Urothelium cell line (cell line): ENCODE measurements at places on chromosomes 5 and 9.

- DNase-seq = no peak
Measured at GRCh38 chr9:109894473-109894872, 114.5 kb downstream of the PALM2AKAP2 start.

GRCh38 chr5:81212211-81212751 is 20.8 kb upstream of the CKMT2 start:
- no peak for DNase-seq

- no peak for DNase-seq
Measured at GRCh38 chr5:31433229-31433628, 98.7 kb downstream of the DROSHA start.

DNA sequence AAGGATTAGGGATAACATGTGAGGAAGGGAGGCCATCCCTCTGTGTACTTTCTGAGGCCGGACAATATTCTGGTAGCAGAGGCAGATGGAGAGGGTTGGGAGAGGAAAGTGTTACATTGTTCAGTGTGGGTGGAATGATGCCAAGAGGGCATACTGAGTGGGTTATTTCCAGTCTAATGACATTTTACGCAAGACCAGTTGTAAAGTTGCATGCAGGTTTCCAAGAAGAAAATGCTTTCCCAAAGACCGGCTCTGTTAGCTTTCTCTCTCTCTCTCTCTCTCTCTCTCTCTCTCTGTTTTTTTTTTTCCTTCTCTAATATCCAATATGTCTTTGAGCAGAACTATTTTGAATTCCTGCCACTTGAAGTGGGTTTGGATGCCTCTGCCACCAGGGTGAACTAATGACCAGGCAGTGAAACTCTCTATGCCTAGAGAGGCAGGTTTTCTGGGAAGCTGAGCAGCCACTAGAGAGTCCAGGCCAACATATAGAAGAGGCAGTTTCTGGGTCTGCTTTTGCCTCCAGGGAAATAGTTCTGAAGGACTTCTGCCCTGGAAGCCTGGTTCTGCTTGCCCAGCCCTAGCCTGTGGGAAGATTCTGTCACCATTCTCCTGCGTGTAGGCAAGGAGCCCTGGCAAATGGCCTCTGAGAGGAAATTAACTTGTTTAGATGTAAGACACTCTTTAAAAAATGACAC is 24.4 kb upstream of the ZNF366 start:
- no peak for DNase-seq

DNA sequence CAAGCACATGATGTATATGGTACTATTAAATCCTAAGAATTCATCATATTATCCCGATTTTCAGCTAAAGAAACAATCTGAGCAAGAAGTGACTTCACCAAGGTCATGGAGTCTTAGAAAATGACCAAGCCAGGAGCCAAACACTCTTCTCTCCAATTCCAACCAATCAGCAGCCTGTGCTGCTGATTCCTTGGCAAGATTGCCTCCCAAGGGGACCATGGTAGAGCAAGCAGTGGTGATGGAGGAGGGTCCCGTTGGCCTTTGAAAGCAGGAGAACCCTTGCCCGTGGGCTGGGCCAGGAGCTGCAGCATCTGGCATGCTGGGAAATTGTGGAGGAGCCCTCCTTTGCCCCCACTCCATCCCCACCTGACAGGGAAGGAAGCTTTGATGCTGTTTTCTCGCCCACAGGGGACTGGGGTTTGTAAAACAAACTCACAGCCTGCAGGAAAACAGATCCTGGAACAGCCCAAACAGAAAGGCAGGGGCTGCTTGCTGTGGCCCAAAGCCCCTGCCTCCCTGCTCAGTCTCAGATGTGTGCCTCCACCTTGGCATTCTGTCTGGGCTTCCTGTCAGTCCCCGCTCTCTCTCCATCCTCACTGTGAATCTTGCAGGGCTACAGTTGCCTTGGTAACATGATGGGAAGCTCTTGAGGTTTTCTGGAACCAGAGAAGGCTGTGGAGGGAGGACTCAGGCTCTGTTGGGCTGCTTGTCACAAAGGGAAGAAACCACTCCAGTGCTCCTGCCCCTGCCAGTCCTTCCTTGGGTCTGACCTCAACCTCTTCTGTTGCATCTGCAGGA is 70.8 kb upstream of the HSPA9 start:
- no peak for DNase-seq

DNA sequence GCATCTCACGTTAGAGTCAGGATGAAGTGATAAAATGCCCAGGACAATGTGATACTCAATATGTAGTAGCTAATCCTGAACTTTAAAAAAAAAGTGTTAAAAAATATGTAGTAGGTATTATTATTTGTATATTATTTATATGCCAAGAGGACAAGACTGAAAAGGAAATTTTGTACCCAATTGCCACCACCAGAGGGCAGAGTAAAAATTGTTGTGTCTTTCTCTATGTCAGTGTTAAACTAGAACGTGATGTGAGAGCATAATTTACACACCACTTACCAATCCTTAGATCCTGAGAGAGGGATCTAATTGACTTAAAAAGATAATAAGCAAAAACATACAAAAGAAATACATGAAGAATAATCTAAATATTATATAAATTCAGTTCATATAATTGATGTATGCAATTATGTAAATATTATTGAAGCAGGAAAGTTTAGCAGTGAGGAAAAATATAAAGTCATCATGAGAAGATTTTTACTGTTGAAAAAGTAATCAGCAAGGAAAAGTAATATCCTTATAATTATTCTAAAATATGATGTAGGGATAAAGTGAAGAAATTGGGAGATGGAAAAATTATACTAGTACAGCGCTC is 288.9 kb downstream of the RAB3C start:
- DNase-seq = peak; percentile 34

- DNase-seq = no peak
Measured at GRCh38 chr5:64040490-64040889, 78.2 kb upstream of the HTR1A start.

GRCh38 chr9:13088720-13089427 is 190.6 kb downstream of the MPDZ start:
- peak; percentile 49 for DNase-seq

DNA sequence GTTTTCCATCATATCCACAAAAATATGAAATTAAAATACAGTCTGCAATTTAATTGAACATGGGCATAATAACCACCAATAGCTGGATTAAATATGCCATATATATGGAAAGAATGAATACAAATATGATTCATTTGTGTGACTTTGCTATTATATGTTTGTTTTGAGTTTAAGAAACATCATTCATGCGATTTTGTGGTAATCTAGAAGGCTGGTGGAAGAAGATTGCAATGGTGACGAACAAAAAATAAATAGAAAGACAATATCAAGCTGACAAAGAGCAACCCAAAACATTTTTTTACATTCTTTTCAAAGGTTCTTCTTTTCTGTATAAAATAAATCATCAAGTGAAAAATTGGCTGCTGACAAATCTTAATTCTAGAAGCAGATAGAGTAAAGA is 610.0 kb downstream of the MAT2B start:
- DNase-seq = no peak

DNA sequence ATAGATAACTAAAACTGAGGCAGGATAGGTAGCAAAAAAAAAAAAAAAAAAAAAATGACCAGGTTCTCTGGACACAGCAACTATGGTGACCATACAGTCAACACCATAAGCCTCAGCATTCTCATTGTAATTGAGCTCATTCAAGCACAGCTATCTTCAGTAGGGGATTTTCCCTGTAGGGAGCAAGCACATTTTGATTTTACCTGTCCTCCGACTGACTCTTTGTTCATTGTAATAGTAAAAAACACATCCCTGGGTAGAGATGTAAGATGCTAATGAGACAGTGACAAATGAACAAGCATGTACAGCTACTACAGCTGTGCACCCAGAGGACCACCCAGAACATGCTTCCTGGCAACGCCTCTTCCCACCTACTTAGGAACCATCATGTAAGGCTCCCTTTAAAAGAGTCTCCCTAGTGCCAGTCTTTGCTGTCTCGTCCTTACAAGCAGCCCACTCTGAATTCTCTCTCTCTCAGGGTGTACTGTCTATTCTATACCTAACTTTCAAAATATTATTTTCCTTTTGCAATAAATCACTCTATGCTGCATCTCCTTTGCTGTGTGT is 65.0 kb upstream of the FBXW11 start:
- no peak for DNase-seq

DNA sequence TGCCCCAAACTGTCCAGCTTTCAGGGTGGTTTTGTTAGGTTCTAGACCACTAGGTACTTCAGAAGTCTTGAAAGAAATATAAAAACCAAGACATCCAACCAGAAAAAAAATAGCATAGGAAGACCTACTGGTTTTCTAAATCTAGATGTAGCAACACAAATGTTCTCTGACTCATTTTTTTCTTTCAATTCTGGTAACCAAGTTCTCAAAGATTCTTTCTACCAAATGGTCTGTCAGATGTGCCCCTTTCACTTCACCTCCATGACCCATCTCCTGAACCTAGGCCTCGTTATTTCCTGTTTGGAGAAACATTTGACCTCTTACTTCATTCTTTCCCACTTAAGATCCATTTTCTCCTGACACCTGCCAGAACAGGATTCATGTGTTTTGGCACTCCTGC is 355.3 kb downstream of the KIAA0825 start:
- no peak for DNase-seq

DNA sequence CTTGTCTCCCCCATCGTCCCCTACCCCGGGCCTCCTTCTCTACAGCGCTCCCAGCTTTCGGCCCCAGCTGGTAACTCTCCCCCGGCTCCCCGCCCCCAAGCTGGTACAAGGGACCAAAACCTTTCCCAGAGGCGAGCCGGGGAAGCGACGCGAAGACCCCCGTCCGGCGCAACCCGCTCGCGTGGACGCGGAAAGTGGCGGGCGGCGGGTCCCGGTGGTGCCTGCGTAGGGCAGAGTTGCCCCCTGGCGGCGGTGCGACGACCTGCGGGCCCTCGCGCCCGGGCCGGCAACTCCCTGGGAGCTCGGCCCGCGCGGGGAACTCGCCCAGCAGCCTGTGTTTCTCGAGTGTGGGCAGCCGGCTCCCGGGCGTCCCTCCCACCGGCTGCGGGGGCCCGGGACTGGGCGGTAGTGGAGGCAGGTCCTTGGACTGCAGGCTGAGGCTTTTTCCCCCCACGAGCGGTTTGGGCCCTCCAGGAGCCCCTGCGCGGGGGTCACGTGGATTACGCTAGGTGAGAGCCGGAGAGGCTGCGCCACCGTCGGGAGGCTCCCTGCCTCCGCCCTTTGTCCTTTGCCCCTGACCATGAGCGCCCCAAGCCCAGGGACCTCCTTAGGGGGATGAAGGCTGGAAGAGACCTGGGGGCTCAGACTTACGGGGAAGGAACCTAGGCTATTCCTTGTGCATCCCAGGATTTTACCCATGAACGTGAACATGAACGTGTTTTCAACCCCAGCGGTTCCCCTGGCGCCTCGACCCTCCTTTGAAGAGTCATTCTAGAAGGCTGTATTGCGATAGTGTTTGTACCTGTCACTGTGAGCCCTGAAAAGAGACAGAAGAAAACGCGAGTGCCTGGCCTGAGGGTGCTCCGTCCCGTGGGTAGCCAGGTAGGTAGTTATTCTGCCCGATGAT is 2.9 kb upstream of the FOXD1 start:
- peak; percentile 76 for DNase-seq

- no peak for DNase-seq
Measured at GRCh38 chr5:113755516-113755915, 242.0 kb downstream of the YTHDC2 start.

DNA sequence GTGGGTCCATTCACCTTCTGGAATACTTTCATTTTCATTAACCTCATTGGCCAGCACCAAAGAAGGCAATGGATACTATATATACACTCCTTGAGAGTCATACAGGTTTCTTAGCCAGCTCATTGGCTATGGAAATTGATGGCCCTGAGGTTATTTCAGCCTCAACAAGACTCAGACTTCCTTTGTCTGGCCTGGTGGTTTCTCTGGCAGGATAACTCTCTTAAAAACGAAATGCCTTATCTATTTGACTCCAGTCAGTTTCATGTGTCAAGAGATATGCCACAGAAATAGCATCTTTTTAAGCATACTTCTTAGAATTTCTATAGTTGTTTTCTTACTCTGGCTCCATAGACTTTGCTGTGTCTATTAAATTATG is 28.9 kb downstream of the CDH9 start:
- DNase-seq = no peak

DNA sequence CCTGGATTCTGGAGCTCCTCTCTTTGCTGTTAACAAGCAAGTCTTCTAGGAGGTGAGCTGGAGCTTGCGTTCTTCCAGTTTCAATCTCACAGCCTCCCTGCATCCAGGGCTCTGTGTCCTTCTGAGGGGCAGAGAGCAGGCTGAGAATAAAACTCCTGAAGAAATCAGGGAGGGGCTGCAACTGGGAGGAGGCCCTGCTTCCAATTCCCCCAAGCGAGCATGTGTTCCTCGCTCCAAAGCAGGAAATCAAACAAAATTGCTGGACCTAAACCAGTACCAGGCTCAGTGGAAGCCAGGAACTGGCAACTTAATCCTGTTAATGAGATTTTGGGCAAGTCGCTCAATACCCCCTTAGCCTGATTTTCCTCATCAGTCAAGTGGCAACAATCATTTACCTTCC is 181.8 kb downstream of the ASTN2 start:
- DNase-seq = no peak

DNA sequence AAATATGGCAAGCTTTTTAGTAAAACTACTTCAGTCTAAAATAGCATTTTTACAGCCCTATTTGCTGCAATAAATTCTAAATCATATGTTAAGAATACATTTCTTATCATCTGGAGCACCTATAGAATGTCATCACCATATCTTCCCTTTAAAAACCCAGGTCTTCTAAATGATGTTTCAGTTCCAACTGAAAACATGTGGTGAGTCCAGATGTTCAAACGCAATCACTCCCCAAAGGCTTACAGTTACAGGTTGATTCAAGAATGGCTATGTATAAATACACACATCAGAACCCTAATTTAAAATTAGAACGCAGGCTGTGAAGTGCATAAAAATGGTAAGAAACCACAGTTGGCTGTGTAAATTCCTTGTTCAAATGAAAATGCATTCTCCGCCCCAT is 796.3 kb downstream of the MAT2B start:
- no peak for DNase-seq

- DNase-seq = peak; percentile 23
Measured at GRCh38 chr5:32612134-32612888, 27.0 kb downstream of the SUB1 start.

- DNase-seq = no peak
Measured at GRCh38 chr5:32231929-32232328, 57.8 kb upstream of the GOLPH3 start.

DNA sequence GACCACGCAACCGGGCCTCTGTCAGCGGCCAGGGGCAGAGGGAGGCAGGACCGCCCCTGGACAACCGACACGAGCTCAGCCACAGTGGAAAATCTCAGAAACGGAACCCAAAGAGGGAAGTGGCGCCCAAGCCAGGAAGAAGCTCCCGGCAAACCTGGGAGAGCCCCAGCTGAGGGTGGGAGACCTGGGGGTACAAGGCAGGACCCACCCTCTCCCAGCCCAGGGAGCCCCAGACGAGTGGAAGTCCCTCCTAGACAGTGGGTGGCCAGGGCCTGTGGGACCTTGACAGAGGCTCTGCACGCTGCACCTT is 3.0 kb downstream of the SLC12A7 start:
- no peak for DNase-seq

GRCh38 chr9:113290052-113290607 is 13.0 kb downstream of the RNF183 start:
- DNase-seq = no peak

GRCh38 chr9:5892456-5893133 is 1.9 kb downstream of the MLANA start:
- no peak for DNase-seq
